Stomach (tissue), 19 donors: ENCODE measurements at places on chromosomes 4 and X. TPM values are rescaled to one million over a fixed set of nuclear protein-coding genes. Genes with fewer than 3 reads are reported as not detected.

DNA sequence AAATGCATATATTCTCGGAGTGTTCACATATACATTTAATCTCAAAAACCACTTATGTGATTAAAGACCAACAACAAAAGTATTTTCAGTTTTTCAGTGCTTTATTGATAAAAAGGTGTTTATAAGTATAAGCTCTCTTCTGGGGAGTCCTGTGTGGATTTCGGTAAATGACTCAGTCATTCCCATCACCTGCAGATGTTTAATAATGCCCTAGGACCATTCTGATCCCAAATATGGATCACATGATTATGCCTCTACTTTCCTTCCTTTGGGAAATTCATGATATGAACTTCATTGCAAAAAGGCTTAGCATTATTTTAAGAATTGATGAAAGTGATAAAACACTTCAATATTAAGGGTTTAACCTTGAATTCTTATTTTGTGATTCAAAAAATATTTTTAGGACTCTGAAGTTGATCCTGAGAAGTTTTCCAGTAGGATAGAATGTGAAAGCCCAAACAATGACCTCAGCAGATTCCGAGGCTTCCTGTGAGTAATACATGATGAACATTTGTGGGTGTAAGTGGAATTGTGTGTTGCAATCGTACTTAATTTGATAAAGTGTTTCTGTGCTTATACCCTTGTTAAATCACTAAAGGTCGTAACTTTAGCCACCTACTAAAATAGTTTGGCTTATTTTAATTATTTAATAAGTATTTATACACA, 40.2 kb downstream of the ATP10D start:
- H3K27ac ChIP-seq: peak overlapping the region; percentile 54
- no peaks in the 10 kb centered on the region for H3K27me3 ChIP-seq
- no peak overlapping the region for H3K4me3 ChIP-seq
- DNase-seq: no peak
- peaks cover 8% of the 10 kb centered on the region for H3K36me3 ChIP-seq

- peak; percentile 75 for DNase-seq
- peak overlapping the region; percentile 77 for H3K27ac ChIP-seq
- peak overlapping the region; percentile 60 for H3K4me3 ChIP-seq
- H3K36me3 ChIP-seq: no peaks in the 10 kb centered on the region
Measured at GRCh38 chr4:118351851-118352827, 664 bp downstream of the PRSS12 start.

DNA sequence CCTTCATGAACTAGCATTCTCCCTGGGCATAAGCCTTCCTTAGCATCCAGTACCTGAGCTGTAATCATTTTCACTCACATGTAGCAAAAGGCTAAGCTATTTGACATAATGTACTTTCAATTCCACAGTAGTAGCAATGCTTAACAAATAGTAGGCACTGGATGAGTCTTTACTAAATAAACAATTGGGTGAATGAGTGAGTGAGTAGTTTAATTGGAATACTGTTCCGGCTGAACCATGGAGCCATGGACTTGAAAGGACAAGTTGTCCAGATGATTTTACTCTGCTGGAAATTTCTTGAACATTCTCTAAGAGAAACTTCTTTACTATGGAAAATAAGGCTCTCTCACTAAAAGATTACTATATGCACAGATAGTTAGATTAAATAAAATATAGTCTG, 159.3 kb downstream of the FAM47B start:
- no peaks in the 10 kb centered on the region for H3K4me1 ChIP-seq
- no peak overlapping the region for H3K27ac ChIP-seq
- no peaks in the 10 kb centered on the region for H3K36me3 ChIP-seq
- no peaks in the 10 kb centered on the region for H3K27me3 ChIP-seq
- no peak for DNase-seq
- no peak overlapping the region for H3K4me3 ChIP-seq

DNA sequence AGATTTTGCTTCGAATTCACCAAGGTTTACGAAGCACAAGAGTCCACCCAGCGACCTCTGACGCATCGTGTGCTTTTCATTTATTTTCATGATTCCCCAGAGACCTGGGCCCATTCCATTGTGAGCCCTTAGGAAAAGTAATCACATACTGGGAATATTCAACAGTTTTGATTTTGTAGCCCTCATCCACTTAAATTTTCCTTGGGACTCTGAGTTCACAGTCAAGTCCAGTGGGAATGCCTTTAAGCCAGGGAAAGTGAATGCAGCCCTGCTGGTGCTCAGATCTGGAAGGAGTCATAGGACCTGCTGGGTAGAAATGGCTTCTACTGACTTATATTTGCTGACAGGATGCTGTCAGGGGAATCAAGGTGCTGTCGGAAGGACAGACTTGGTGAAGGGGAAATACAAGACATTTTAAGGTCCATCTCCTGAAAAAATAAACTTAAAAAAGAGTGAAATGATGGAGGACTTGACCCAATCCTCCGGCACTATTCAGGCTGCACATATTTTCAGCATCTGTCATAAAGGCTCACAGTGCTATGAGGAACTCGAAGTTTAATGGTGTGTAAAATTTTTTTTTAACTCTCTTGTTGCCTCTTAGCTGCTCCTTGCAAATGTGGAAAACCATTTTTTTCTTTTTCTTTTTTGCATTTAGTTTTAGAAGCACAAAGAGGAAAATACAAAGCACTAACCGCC, 204.9 kb downstream of the MID1 start:
- no peak for DNase-seq
- no peaks in the 10 kb centered on the region for H3K36me3 ChIP-seq
- no peaks in the 10 kb centered on the region for H3K27me3 ChIP-seq
- no peak overlapping the region for H3K4me3 ChIP-seq
- no peaks in the 10 kb centered on the region for H3K4me1 ChIP-seq

DNA sequence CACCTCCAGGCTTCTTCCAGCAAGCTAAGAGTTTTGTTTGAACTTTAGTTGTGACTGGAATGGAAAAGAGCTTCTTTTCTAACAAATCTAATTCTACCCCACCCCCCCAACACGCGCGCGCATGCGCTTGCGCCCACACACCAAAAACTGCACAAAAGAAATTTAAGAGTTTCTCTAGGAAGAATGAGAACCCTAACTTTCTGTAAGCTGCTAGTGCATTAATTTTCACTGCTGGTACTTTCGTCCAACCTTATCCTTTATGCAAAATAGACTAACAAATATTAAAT, 9.0 kb upstream of the INTU start:
- no peaks in the 10 kb centered on the region for H3K36me3 ChIP-seq
- H3K4me1 ChIP-seq: peaks cover 18% of the 10 kb centered on the region
- no peaks in the 10 kb centered on the region for H3K27me3 ChIP-seq

The PDE6B gene
- total RNA-seq: 12.3 TPM

The NEIL3 gene
- not detected for total RNA-seq

The SRPK3 gene
- 3.6 TPM for total RNA-seq

The CENPVL2 gene
- not detected for total RNA-seq

The GABRA4 gene
- not detected for total RNA-seq
